Chondrocyte (in vitro differentiated cells): ENCODE measurements at places on chromosomes 11 and 22. TPM values are rescaled to one million over a fixed set of nuclear protein-coding genes. Genes with fewer than 3 reads are reported as not detected.

- DNase-seq = no peak
Measured at GRCh38 chr11:95584589-95584988, 205.0 kb downstream of the FAM76B start.

DNA sequence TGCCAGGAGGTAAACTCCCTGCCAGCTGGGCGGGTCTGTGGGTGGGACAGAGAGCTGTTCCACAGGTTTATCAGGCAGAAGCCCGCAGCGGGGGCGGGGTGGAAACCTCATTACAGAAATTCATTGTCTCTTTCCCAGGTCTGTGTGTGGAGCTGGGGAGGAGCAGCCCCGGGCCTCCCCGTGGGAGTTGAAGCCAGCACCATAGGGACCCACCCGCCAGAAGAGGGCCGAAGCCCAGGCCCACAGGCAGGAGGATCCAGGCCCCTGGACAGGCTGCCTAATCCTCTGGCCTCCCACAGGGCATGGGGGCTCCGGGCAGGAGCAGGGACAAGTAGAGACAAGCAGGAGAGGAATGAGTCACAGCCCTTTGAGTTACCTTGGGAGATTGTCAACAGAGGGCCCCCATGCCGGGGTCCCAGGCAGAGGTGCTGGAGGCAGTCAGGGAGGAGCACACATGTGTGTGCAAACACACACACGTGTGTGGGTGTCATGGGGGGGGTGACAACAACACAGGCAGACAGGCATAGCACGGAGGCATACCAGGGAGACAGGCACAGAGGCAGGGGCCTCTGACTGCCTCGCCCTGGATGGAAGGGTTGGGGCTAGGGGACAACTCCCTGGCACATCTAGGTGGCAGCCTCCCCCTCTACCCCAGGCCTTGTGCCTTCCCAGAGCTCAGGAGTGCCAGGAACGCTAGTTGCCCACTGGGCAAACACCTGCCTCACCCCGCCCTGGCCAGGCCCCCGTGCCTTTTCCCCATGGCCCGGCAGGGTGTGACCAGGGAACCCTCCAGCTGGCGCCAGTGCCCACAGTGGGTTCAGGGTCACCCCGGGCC is 1.4 kb downstream of the CDC42BPG start:
- peak; percentile 85 for DNase-seq

DNA sequence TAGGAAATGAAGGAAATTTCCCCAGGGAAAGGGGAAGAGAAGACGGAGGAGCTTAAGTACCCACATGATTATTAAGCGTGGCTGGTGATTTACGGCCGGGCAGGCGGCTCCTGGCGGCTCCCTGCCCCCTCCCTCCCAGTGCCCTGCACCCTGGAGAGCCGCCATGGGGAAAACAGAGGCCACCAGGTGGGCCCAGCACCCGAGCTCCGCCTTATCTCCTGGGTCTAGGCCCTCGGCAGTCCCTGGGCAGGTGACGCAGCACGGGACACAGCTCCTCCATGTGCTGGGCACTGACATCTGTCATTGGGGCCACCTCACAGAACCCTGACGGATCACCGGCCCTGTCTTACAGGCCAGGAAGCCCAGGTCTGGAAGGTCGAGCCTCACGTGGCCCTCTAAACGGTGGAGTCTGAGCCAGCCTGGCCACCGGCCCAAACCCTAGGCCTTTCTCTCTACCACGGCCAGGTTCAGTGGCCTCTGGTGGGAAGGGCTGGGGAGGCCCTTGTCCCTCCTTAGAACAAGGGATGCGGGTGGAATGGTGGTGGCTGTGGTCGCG is 60.2 kb upstream of the PPARA start:
- peak; percentile 79 for DNase-seq

The E2F8 gene
- 0.60 to 1.4 TPM (median 0.64 TPM) in 3 replicates for total RNA-seq

The MAP6 gene
- total RNA-seq = 14.2 to 26.4 TPM (median 25.9 TPM) in 3 replicates

DNA sequence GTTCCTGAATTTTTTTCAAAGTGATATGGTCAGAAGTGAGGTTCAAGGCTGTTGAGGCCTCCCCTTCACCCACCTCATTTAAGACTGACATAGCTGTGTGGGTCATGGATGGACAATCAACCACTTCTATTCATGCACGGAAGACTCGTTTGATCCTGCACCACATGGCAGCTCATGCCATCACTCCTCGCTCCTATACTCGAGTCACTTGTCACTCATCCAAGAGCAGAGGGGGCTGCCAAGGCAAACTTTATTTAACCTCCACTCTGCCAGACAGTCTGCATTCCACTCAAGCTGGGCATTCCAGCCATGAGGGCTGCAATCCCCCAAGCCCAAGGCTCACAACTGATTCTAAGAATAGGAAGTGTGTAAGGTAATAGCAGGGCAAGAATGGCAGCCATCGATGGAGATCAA is 34.1 kb downstream of the SNX19 start:
- no peak for DNase-seq

DNA sequence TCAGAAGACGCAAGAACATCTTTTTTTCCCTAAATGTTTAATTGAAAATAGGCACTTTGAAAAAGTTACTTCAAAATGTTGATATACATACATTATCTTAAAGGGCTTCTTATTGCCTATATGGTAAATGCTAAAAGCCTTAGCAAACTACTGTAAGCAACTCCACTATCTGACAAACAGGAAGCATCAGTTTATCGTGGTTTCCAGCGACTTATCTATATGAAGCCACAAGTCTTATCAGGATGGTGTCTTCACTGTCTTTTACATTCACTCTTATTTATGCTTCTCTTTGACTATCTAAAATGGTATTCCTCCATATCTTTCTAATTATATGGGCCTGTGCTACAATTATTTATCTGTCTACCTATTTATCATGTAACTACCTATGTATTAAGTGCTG is 2091.9 kb downstream of the LRRC4C start:
- no peak for DNase-seq

- DNase-seq = no peak
Measured at GRCh38 chr11:120432056-120433018, 79.2 kb upstream of the GRIK4 start.

DNA sequence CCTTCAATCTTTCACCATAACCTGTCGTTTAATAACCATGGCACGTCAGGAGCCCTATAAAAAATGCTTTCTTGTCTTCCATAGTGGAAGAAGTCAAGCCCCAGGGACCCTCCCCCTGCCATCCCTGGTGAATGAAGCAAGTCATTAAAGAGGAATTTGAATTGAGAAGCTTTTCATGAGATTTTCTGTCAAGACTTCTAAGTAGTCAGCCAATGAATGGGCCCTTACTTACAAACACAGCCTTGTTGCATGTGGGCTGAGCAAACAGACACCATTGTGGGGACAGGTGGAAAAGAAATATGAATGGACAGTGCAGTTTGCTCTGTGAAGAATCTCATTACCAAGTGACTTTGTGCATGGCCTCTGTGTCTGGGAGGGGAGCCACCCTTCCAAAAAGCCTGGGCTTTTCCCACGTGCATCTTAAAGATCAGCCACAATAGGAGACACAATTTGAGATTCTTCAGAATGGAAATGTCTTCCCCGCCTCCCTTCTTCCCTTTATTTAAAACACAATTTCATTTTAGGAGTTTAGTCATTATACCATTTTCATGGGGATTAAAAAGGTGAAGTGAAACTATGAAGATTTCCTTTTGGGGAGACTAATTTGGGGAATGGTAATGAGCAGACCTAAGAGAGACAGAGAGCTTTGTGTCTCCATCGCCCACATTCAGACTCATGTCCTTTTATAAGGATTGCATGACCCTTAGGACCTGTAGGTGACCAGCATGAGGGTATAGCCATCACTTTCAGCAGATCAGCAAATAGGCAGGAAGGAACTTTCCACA is 152.0 kb downstream of the LRRC4C start:
- DNase-seq = no peak

- no peak for DNase-seq
Measured at GRCh38 chr11:100739666-100740065, 52.6 kb downstream of the ARHGAP42 start.

The GLB1L3 gene
- total RNA-seq = not detected in 3 replicates

GRCh38 chr11:22657101-22657694 is 9.2 kb upstream of the GAS2 start:
- DNase-seq = no peak

DNA sequence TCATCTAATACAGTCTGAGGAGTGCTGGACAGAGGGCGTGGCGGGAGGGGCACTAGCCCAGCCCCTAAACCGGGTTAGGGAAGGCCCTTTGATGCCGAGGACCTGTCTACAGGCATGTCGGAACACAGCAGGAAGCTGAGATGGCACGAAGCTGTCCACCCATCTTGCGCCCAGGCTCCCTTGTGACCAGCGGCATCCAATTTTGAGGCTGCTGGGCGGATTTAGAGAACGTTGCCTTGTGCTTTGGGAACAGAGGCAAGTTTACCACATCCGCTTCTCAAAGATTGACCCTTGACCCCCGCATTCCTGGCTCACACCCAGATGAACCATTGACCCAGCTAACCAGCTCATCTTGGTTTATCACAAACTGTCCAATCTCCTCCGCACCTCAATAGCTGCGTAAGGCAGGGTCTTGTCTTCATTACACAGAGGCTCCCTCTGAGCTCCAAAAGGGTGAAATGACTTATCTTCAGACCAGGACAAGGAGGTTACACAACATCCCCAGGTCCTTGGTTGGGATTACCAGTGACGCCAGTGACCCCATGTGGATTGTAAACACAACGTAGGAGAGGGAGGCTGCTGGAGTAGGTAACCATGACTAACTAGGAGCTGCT is 4.5 kb downstream of the FAM83F start:
- no peak for DNase-seq

The POU2AF3 gene
- not detected in 3 replicates for total RNA-seq

The SHANK3 gene
- total RNA-seq = 3.9 to 7.5 TPM (median 7.0 TPM) in 3 replicates

DNA sequence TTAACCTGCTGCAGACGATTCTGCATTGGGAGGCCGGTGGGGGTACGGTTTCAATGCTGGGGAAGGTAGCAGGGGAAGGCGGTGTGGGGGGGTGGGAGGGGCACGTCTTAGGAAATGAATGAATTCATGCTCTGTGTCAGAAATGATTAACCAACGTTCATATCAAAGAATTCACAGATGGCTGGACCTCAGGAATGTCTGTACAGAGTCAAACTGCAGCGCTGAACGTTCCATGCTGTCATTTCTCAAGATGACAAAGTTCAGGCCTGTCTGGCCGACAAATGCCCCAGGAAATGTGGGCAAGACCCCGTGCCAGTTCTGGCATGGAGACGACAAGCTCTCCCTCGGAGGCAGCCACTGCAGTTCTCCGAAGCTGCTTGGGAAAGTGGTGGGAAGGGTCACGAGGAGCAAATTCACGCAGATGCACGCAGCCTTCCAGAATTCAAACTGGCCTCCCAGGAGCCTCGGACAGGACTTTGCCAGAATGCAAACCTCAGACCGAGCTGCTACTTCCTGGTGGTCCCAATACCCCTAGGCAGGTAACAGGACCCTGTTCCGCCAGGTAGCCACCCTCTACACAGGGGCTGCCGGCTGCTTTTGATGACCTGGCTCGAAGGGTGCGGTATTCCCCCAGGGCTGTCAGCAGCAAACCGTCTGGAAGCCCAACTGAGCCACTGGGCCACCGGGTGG is 81.5 kb downstream of the TRMU start:
- DNase-seq = no peak

DNA sequence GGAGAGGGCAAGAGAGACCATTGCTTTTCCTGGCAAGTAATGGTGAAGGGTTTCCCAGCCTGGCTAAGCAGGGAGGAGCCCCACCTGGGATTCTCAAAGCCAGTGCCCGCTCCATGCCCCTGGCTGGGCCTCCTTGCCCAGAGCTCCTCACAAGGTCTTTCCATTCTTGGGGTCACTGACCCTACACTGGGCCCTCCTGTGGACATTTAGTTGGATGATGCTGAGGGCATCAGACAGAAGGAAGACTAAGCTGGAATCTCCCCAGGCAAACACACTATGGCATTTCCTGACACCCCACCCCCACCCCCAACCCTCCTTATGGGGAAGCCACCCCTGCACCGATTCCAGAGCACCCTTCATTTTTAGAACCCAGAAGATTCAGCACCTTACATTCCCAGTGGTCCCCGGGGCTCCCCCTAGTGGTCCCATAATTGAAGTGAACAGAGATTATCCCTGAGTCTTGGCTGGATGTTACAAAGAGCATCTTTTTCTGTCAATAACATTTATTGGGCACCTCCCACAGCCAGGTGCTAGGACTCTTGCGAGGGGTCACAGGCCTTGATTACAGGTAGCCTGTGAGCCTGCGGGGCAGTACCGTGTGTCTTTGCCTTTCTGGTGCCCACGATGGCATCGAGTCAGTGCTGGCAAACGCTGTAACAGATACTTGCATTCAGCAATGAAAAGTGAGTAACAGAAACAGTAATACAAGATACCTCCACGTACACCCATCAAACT is 548.5 kb downstream of the BUD13 start:
- DNase-seq = no peak

GRCh38 chr11:59854871-59855270 is 9.6 kb upstream of the CBLIF start:
- no peak for DNase-seq

DNA sequence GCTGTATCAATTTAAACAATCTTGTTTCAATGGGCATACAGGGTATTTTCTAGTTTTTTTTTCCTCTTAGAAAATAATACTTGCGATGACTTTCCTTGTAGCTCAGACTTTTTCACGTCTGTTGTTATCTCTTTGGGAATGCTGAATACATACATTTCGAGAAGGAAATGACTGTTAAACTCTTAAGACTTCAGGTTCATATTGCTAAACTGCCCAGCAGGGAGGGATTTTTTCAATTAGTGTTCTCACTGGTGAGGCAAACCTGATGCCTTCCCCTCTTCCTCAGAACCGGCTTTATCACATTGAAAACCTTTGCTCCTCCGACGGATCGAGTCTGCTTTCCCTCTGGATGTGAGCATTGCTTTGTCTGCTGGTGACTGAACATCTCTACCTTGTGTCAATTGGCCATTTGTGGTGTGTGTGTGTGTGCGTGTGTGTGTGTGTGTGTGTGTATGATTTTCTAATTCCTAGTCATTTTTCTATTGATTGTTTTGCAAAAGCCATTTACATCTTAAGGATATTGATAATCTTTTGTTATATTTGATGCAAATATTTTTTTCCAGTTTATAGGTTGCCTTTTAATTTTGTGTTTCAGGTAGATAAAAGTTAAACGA is 6.6 kb downstream of the NEAT1 start:
- DNase-seq = no peak

DNA sequence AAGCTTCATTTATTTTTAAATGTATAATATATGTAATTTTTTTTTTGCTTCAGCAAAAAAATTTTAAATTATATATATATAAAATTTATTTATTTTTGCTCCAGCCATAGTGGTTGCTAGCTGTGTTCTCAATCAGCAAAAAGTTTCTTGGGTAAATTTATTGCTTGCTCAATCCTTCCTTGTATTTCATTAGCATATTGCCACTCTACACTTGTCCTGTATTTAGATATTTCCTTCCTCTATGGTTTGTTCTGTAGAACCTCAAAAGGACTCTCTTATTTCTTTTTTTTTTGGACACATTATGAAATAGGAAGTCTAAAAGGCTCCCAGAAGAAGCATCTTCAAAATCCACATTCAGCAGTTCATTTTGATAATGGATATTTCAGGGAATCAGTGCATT is 2.3 kb downstream of the PTPRJ start:
- DNase-seq = no peak

DNA sequence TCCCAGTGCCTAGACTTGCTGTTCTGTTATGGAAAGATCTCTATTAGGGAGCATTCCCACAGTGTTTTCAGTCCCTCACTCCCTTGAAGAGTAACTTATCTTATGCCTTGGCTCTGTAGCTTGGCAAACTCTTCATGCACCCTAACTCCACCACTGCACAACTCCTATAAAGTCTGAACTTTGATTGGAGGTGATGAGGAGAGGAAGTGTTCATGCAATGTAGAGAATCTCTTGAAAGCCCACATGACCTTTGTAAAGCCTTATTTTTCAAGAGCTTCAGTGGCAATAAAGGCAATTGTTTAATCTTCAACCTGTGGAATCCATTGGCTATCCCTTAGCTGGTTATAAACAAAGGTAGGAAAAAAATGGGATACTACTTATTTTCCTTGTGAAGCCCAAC is 176.2 kb downstream of the ETS1 start:
- no peak for DNase-seq

The KRTAP5-10 gene
- not detected in 3 replicates for total RNA-seq

The OTOG gene
- total RNA-seq = 0.08 to 0.82 TPM in 2 of 3 replicates, not detected in the other
